ENCODE measurements at places on chromosomes 2 and 18.

- no peak for DNase-seq
These were observed 62.3 kb upstream of the NYAP2 start for GRCh38 chr2:225337183-225337582.

DNA sequence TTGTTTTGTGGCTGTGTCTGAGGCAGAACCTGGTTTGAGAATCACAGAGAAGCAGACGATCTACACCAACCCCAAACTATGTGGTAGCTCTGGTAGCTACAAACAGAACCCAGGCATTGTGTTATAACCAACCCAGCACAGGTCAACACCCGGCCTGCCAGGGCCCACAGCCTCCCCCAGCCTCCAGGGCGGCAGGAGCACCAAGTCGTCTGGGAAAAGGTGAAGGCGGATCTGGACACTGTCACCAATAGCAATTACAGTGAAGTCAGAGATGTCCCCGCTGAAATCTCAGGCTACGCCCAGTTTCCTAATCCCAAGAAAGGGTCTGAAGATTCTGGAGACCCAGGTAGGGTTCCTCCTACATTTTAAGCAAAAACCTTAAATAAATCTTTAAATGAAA lies 3.6 kb downstream of the HJURP start:
- DNase-seq: no peak

GRCh38 chr2:239881561-239882320 lies 143.4 kb downstream of the NDUFA10 start:
- no peak for DNase-seq

DNA sequence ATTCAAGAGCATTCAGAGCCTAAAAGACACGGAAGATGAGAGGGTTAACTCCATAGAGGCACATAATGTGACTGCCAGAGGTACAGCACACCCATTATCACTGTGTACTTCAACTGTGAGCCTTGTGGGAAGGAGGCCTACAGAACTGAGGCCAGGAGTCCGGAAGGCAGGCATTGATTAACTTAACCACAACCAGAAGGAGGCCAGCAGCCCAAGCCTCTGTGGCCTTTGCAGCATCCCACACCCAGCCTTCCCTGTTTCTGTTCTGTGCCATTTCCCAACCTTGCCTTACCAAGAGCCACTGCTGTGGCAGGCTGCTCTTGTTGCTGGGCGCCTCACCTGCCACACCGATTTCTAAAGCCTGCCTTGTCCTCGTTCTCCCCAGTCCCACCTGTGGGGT lies 27.2 kb downstream of the SIGLEC15 start:
- DNase-seq: no peak

DNA sequence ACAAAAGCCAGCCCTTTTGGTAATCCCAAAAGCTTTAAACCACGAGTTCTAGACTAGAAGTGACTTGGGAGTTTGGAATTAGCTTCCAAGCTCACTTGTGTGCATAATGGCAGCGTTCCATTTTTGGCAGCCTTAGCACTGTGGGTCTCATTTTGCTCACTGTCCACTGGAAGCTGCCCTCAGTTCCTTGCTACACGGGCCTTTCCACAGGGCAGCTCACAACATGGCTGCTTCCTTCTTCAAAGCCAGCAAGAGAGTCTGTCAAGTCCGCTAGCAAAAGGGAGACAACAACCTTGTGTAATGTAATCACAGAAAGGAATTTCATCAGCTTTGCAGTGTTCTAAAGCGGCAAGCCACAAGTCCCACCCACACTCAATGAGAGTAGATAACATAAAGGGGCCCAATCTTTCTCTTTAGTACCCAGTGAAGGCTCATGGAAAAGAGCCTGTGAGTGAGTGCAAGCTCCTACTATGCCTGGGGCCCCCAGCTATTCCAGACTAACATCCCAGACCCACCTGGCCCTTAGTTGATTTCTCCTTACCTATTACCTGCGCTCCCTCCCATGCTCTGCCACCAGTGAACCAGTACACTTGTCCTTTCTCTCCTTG lies 239.7 kb upstream of the FBXO11 start:
- DNase-seq: no peak

DNA sequence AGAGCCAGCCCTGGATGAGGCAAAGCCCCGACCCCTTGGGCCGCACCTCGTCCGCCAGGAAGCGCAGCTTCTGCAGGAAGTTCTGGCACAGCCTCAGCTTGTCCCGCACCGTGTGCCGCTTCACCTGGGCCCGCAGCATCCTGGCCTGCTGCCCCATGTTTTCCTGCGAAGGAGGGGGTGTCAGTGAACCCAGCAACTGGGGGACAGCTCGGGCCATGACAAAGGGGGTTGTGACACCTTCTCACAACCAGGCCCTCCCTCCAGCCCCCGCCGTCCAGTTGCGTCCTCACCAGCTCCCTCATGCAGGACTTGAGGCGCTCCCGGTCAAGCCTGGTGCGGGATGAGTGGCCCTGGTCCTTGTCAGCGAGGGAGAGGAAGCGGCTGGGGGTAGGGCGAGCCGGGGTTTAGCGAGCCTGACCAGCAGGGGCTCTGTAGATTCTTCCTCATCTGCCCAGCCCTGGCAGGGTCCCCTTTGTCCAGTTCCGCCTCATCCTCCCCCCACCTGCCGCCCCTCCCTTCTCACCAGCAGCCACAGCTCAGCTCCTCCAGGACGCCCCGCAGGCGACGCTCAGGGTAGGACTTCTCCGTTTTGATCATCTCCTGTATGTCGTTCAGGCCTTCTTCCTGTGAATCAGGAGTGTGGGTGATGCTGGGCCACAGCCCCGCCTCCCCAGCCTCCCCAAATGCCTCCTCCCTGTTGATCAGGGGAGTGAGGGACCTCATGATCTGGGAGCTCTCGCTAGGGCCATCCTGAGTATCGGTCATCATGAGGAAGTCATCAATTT lies 606 bp downstream of the OTOF start:
- DNase-seq: no peak

DNA sequence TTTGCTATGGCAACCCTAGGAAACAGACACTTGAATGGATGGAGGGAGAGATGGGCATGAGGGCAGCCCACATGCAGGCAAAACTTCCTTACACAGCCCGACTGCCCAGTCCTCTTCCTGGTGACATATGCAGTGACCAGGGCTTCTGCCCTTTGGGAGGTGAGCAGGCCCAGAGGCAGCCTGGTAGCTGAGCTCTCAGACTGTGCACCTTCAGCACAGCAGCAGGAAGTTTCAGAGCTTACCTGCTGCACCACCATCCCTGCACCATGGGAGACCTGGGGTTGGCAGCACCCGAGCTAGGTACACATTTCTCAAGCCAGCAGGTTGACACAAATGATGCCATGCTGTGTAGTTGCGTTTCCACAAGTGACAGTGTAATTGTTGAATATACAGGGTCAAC lies 97.6 kb upstream of the LMAN1 start:
- DNase-seq: no peak

DNA sequence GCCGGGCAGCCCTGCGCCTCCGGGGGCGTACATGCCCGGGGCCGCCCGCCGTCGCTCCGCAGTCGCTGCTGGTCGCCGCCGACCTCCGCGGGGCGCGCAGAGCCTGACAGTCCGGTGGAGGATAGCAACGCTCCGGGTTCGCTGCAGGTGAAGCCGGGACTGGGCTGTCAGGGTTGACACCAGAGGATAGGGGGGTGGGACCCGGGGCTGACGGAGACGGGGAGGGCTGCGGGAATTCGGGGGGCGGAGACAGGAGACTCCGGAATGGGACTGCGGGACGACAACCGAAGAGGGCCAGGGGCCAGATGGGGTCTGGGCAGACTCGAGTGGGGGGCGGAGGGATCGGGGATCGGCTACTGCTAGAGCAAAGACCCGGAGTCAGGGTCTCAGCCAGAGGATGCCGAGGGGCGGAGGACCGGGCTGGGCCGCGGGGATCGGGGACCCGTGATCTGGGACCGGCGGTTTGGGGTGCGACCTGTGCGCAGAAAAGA lies 403 bp downstream of the TMEM127 start:
- peak; percentile 9 for DNase-seq

Data from stimulated activated CD4-positive, alpha-beta T cell treated with anti-CD3 and anti-CD28 coated beads, Interleukin-1b, Interleukin-23, amount 100 ng/mL, for 1 hour (primary cell).